ENCODE measurements at places on chromosomes 7 and 10.

- H3K36me3 ChIP-seq, result no peaks in the 10 kb centered on the region
- DNase-seq, result no peak
- H3K4me1 ChIP-seq, result peaks cover 21% of the 10 kb centered on the region
- H3K27ac ChIP-seq, result no peak overlapping the region
- peak overlapping the region; percentile 89 for H3K4me3 ChIP-seq
- H3K27me3 ChIP-seq, result peaks cover 17% of the 10 kb centered on the region
Observed at GRCh38 chr7:84193747-84194146, 842 bp downstream of the SEMA3A start.

DNA sequence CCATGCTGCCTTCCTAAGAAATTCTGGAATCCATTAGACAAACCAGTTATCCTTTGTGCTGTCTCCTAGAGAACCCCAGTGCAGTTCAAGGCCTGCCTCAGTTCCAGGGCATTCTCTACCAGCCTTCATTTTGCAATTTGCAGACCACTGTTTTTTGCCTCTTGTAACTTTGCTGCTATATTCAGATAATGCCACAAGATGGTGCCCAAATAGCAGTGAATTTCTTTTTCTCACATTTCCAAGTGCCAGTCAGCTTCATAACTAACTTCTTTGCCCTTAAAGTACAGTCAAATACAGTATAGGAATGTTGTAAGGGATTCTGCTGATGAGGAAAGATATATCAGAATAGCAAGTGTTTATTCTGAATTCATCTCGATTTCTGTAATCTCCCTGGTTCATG is 25.2 kb downstream of the LOXL4 start:
- H3K4me1 ChIP-seq, result peaks cover 9% of the 10 kb centered on the region
- no peak overlapping the region for H3K4me3 ChIP-seq
- H3K27ac ChIP-seq, result no peak overlapping the region
- no peak for DNase-seq
- no peaks in the 10 kb centered on the region for H3K27me3 ChIP-seq

DNA sequence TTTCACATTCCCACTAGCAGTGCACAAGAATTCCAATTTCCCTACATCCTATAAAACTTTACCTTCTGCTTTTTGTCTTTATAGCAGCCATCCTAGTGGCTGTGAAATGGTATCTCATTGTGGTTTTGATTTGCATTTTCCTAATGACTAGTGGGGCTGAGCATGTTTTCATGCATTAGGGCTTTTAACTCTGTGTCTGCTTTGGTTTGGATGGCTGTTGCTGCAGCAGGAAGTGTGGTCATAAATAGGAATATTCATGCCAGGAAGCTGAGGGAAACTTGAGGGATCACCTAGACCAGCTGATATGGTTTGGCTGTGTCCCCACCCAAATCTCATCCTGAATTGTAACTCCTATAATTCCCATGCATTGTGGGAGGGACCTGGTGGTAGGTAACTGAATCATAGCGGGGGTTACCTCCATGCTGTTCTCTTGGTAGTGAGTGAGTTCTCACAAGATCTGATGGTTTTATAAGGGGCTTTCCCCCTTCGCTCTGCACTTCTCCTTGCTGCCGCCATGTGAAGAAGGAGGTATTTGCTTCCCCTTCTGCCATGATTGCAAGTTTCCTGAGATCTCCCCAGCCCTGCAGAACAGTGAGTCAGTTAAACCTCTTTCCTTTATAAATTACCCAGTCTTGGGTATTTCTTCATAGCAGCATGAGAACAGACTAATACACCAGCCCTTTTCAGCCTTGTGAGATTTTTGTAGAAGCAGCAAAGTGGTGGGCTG is 181.8 kb upstream of the PITRM1 start:
- no peaks in the 10 kb centered on the region for H3K36me3 ChIP-seq
- DNase-seq, result no peak
- H3K27me3 ChIP-seq, result peaks cover 26% of the 10 kb centered on the region
- H3K27ac ChIP-seq, result no peak overlapping the region
- no peak overlapping the region for H3K4me3 ChIP-seq

DNA sequence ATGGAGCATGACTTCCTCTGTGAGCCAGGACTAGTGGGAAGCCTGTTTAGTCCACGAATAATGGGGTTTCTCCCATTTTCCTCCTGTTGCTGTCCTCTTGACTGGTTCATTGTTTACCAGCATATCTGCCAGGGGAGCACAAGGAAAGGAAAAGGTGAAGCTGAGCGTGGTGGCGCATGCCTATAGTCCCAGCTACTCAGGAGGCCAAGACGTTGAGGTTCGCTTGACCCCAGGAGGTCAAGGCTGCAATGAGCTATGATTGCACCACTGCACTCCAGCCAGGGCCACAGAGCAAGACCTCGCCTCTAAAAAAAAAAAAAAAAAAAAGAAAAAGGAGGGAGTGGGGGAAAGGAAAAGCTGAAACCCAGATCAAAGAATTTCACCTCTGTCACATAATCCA is 5.8 kb upstream of the IL2RA start:
- H3K4me3 ChIP-seq, result peak overlapping the region; percentile 85
- H3K27ac ChIP-seq, result peak overlapping the region; percentile 99
- no peaks in the 10 kb centered on the region for H3K27me3 ChIP-seq
- H3K4me1 ChIP-seq, result peaks cover 88% of the 10 kb centered on the region

DNA sequence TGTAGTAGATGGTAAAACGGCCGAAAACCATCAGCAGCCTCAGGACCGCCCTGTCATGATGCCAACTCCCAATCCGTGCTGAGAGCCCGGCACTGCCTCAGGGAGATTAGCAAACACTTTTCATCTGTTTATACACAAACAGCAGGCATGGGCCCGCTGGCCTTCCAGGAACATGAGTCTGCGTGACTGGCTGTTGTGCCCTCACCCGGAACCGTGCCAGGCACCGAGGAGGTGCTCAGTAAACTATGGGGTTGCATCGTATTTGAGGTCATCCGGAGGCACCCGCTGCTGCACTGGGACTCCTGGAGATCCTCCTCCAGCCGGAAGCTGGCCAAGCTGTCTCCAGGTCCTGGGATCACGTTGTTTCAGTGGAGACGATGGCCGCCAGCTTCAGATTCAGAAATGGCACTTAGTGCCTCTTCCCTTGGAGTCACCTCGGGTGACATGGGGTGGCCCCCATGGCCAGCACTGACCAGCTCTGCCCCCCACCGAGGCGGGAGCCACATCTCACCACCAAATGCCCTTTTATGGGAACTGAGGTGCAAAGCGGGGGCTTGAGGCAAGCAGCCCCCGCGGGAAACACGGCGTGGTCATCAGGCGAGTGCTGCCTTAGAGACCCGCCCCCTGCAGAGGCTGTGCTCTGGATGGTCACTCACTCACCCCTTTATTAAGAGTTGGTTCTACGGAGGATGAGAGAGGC is 585.9 kb downstream of the PTPRN2 start:
- H3K4me3 ChIP-seq, result no peak overlapping the region
- H3K36me3 ChIP-seq, result no peaks in the 10 kb centered on the region
- no peak overlapping the region for H3K27ac ChIP-seq
- DNase-seq, result no peak
- H3K27me3 ChIP-seq, result no peaks in the 10 kb centered on the region

GRCh38 chr7:23696916-23697441 is 13.0 kb upstream of the STK31 start:
- H3K36me3 ChIP-seq, result peaks cover 9% of the 10 kb centered on the region
- H3K27ac ChIP-seq, result no peak overlapping the region
- no peak overlapping the region for H3K4me3 ChIP-seq
- no peaks in the 10 kb centered on the region for H3K27me3 ChIP-seq
- no peaks in the 10 kb centered on the region for H3K4me1 ChIP-seq

DNA sequence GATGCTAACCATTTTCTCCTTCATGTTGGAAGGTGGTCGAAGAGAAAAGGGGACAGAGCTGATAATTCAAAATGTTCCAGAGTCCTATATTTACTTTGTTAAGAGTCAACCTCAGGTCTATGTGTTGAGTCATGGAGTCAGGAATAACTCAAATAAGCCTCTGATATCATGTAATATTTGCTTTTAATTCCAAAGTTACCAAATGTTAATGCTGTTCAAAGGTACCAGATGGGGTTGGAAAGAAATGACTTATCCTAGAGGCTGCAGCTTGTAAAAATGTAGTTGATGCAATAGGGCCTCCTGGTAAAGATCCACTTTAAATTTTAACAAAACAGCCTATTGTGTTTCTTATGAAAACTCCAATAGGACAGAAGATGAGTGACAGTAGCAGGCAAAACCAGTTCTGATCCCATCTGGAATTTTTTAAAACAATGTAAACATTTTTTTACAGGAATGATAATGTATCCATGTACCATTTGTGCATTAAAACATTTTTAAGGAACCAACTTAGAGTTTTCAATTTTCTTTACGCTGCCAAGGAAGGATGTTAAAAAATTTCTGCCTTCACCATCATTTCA is 218.2 kb downstream of the ANK3 start:
- H3K36me3 ChIP-seq, result no peaks in the 10 kb centered on the region
- no peak overlapping the region for H3K4me3 ChIP-seq
- H3K27ac ChIP-seq, result no peak overlapping the region
- no peaks in the 10 kb centered on the region for H3K27me3 ChIP-seq
- DNase-seq, result no peak
- no peaks in the 10 kb centered on the region for H3K4me1 ChIP-seq

- no peak overlapping the region for H3K4me3 ChIP-seq
- no peaks in the 10 kb centered on the region for H3K27me3 ChIP-seq
Observed at GRCh38 chr7:40077849-40078248, 56.6 kb downstream of the MPLKIP start.

- no peaks in the 10 kb centered on the region for H3K36me3 ChIP-seq
- no peak for DNase-seq
- H3K4me1 ChIP-seq, result no peaks in the 10 kb centered on the region
- H3K27ac ChIP-seq, result no peak overlapping the region
Observed at GRCh38 chr10:121167534-121168243, 316.5 kb downstream of the WDR11 start.

GRCh38 chr10:31962826-31963588 is 34.4 kb upstream of the ARHGAP12 start:
- DNase-seq, result no peak
- no peak overlapping the region for H3K4me3 ChIP-seq
- no peaks in the 10 kb centered on the region for H3K36me3 ChIP-seq
- H3K27me3 ChIP-seq, result peaks cover 3% of the 10 kb centered on the region

DNA sequence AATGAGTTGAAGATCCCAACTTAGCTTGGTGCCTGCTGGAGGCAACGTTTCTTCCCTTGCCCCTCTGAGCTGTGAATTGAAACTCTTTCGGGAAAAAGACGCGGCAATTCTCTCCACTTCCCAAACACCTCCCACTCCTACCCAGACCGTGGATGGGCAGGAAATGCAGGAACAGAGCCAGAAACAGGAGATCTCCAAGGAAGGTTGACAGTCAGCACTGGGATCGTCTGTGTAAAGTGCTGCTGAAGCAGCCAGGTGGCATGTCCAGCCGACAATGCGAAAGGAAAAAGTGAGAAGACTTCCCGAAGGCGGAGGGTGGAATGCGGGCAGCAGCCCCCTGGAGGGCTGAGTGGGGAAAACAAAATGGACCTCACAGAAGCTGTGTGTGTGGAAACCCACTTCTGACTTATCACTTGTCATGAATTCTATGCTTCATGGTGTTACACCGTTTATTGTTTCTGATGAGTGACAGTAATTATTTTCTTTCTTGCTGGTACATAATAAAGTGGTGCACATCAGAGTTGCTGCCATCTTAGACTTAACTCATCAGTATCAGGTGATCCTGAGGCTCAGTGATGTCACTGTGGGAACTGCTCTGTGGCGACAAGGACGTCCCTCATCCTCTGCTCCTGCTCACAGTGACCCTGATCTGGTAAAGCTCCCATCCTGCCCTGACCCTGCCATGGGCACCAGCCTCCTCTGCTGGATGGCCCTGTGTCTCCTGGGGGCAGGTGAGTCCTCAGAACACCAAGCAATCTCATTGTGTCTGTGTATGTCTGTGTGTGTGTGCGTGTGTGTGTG is 220.5 kb upstream of the PRSS1 start:
- H3K27me3 ChIP-seq, result peaks cover 5% of the 10 kb centered on the region
- peak overlapping the region; percentile 23 for H3K27ac ChIP-seq
- DNase-seq, result no peak
- H3K4me1 ChIP-seq, result no peaks in the 10 kb centered on the region
- peak overlapping the region; percentile 40 for H3K4me3 ChIP-seq

- peak overlapping the region; percentile 82 for H3K27ac ChIP-seq
- DNase-seq, result peak; percentile 41
- H3K4me3 ChIP-seq, result peak overlapping the region; percentile 68
- no peaks in the 10 kb centered on the region for H3K27me3 ChIP-seq
- H3K36me3 ChIP-seq, result peaks cover 83% of the 10 kb centered on the region
- H3K4me1 ChIP-seq, result peaks cover 59% of the 10 kb centered on the region
Observed at GRCh38 chr10:131972474-131973071, 9.2 kb downstream of the BNIP3 start.

GRCh38 chr10:119248681-119249080 is 41.3 kb downstream of the GRK5 start:
- H3K27ac ChIP-seq, result no peak overlapping the region
- H3K36me3 ChIP-seq, result no peaks in the 10 kb centered on the region
- no peak for DNase-seq
- no peaks in the 10 kb centered on the region for H3K27me3 ChIP-seq

DNA sequence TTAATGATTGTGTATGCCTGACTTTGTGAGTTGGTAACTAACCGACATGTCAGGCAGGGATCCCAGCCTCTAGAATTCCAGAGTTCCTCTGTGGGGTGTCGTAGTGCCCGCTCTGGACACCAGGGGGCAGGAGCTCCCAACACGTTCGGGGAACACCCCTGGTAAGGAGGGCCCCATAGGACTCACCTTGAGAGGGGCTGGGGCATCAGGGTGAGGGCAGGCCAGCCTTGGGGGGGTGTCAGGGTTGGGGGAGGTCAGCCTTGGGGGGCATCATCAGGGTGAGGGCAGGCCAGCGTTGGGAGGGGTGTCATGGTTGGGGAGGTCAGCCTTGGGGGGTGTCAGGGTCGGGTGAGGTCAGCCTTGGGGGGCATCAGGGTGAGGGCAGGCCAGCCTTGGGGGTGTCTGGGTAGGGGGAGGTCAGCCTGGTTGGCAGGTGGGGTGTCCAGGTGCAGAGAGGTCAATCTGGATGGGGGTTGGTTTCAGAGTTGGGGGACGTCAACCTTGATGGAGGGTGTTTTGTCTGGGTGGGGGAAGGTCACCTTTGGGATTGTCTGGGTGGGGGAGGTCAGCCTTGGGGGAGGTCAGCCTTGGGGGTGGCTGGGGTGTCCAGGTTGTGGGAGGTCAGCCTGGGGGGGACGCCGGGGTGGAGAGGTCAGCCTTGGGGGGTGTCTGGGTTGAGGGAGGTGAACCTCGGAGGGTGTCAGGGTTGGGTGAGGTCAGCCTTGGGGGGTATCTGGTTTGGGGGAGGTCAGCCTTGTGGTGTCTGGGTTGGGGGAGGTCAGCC is 45.6 kb upstream of the SUN1 start:
- no peak overlapping the region for H3K4me3 ChIP-seq
- H3K4me1 ChIP-seq, result no peaks in the 10 kb centered on the region
- DNase-seq, result peak; percentile 42
- H3K27me3 ChIP-seq, result no peaks in the 10 kb centered on the region

DNA sequence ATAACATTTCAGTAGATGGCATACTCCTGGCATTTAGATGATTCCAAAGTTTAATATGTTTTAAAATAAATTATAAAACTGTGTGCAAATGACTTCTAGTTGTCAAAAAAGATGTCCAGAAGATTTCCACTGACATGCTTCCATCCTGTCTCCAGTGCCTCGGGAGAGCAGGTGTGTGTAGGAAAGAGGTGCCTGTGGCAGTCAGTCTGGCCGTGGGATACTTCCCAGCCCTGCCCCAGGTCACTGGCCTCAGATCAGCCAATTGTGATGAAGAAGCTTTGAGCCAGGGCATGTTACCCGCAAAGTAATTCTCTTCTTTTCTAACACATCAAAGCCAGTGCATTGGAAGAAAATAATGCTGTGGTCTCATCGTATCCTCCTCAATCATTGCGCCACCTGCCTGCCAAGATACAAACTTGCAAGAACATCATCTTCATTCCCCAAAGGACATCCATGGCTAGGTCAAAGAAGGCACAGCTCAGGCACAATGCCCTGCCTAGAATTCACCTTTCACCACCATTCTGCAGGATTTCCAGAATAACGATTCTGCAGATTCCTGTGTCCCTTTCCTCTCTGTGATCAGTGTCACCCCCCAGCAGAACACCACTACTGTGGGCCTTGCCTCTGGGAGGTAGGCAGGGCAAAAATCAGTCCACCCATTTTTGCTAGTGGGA is 6.3 kb upstream of the KCNMA1 start:
- no peak for DNase-seq
- no peaks in the 10 kb centered on the region for H3K36me3 ChIP-seq

Data from activated T-helper 2 cell treated with anti-CD3 and anti-CD28 coated beads, Interferon-gamma antibody, Interleukin-2, Interleukin-4, amounts not matched to agents 10 μg/mL and 5 μg/mL and 100 μg/mL, durations not matched to agents 14 hours and 24 hours and 36 hours (primary cell).